Neural progenitor cell (in vitro differentiated cells): ENCODE measurements at places on chromosomes 5 and 9.
A peak's percentile ranks its signal among the peaks of the same experiment; 100 is the strongest.

DNA sequence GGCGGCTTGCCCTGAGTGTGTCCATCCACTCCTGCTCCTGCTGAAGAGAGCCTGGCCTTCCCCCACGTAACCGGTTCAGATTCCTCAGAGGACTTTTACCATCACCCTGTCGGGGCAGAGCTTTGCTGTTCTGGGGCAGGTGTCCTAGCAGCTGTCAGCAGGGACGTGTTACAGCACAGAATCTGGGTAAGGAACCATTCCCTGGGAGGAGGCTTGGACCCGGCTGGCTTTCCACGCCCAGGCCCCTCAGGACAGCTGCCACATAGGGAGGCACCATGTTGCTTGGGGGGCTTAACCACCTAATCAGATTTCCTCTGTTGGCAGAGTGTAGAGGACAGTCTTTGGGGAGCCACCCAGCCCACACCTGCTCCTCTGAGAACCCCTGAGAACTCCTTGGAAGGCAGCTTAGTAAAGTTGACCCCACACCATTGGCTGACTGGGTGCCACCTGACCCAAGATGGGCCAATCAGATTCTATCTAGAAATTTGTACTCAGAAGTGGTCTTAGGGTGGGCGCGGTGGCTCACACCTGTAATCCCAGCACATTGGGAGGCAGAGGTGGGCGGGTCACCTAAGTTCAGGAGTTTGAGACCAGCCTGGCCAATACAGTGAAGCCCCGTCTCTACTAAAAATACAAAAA lies 23.3 kb upstream of the EEIG1 start:
- no peak overlapping the region for H3K4me3 ChIP-seq
- H3K4me1 ChIP-seq = peaks cover 4% of the 10 kb centered on the region
- H3K27ac ChIP-seq = no peak overlapping the region
- no peak for DNase-seq

DNA sequence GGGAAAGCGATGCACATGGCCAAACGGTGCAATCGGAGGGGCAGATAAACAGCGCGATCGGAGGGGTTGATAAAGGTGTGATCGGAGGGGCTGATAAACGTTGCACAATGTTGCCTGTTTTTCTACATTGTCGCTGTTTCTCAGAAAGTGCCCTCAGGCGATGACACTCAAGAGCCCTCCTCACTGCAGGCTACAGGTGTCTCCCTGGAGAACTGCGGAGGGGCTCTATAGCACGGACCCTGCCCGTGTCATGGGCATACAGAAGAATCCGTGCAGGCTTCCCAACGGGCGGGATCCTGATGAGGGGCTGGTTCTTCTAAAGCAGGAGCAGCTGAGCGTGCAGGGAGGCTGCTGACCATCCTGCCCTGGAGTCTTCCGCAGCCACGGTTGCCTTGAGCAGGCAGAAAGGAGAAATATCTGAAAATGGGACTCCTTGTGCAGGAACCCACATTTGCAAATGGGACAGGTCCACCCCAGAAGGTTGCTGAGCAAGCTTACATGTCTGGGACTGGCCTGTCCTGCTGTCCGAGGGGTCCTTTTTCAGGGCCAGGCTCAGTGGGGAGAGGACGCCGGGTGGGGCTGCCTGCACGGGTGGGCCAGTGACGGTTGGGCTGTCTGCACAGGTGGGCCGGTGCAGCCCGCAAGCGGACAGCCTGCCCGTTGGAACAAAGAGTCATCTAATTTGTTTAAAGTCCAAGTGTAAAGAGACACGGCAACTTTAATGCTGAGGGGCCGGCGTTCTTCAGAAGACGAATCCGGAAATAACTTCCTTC lies 25.1 kb upstream of the LPCAT1 start:
- no peak overlapping the region for H3K4me3 ChIP-seq
- H3K4me1 ChIP-seq = peaks cover 11% of the 10 kb centered on the region
- H3K36me3 ChIP-seq = no peaks in the 10 kb centered on the region
- no peaks in the 10 kb centered on the region for H3K27me3 ChIP-seq
- DNase-seq = no peak
- H3K27ac ChIP-seq = no peak overlapping the region

- DNase-seq = no peak
- no peak overlapping the region for H3K27ac ChIP-seq
- no peaks in the 10 kb centered on the region for H3K4me1 ChIP-seq
- no peaks in the 10 kb centered on the region for H3K27me3 ChIP-seq
Observed at GRCh38 chr5:167767795-167768194, 523.6 kb upstream of the WWC1 start.

DNA sequence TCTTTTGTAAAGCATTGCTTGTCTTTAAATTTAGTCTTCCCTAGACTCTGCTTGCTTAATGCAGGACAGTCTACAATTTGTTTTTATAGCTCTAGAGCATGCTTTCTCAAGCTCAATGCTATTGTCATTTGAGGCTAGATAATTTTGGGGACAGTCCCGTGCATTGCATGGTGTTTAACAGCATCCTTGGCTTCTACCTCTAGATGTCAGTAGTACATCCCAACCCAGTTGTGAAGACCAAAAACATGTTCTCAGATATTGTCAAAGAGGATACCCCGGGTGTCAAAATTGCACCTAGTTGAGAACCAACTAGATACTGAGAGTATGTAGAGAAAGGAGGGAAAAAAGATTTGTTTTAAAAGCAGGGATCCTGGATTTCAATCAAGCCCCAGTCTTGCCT lies 277.5 kb downstream of the CEMIP2 start:
- H3K4me1 ChIP-seq = peaks cover 12% of the 10 kb centered on the region
- H3K27me3 ChIP-seq = no peaks in the 10 kb centered on the region
- H3K36me3 ChIP-seq = no peaks in the 10 kb centered on the region
- H3K4me3 ChIP-seq = no peak overlapping the region
- DNase-seq = peak; percentile 4

GRCh38 chr5:127886-128285 lies 35.9 kb downstream of the PLEKHG4B start:
- H3K27me3 ChIP-seq = no peaks in the 10 kb centered on the region
- peaks cover 7% of the 10 kb centered on the region for H3K4me1 ChIP-seq
- H3K27ac ChIP-seq = no peak overlapping the region
- H3K36me3 ChIP-seq = peaks cover 38% of the 10 kb centered on the region
- no peak for DNase-seq
- H3K4me3 ChIP-seq = no peak overlapping the region

DNA sequence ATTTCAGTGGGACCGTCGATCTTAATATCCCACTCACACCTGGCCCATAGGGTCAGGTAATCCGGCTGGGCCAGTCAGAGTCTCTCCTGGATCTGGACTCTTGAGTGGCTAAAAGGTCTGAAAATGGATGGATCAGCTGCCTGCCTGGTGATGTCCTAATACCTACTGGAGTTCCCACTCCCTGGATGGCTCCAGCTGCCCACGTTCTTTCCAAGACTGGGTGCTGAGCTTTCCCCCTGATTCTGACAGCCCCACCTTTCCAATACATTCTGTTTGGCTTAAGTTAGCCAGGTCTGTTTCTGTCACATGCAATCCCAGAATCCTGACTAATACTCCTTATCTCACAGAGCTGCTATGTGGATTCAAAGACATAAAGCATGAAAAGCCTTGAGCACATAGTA lies 10.2 kb downstream of the SH3PXD2B start:
- H3K36me3 ChIP-seq = no peaks in the 10 kb centered on the region
- peaks cover 4% of the 10 kb centered on the region for H3K4me1 ChIP-seq
- H3K27ac ChIP-seq = no peak overlapping the region
- no peak overlapping the region for H3K4me3 ChIP-seq
- H3K27me3 ChIP-seq = no peaks in the 10 kb centered on the region
- DNase-seq = no peak

GRCh38 chr5:177194268-177194667 lies 60.7 kb downstream of the NSD1 start:
- H3K4me1 ChIP-seq = no peaks in the 10 kb centered on the region
- no peak overlapping the region for H3K4me3 ChIP-seq
- no peaks in the 10 kb centered on the region for H3K36me3 ChIP-seq
- no peak for DNase-seq
- no peak overlapping the region for H3K27ac ChIP-seq

- peaks cover 28% of the 10 kb centered on the region for H3K27me3 ChIP-seq
- no peaks in the 10 kb centered on the region for H3K36me3 ChIP-seq
- peaks cover 25% of the 10 kb centered on the region for H3K4me1 ChIP-seq
- peak overlapping the region; percentile 83 for H3K4me3 ChIP-seq
Observed at GRCh38 chr9:69671311-69671878, 776 bp downstream of the APBA1 start.

GRCh38 chr9:3845549-3845948 lies 319.7 kb upstream of the RFX3 start:
- H3K27me3 ChIP-seq = no peaks in the 10 kb centered on the region
- H3K27ac ChIP-seq = no peak overlapping the region

DNA sequence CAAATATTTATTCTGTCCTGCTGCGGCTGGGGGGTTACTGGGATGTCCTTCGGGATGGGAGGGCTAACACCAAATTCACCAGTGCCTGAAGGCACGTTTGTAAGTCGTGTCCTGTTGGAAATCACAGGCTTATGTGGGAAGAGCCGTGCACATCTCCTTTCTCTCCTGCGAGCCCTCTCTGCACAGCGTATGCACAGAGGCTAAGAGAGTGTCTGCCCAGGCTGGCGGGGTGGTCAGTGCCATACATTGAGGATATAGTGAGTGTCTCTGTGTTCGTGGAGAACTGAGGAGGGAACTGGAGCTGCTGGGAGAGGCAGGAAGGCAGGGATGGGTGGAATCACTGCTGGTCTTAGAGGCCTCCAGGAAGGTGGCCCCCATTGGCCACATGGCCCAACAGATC lies 110.1 kb downstream of the WNK2 start:
- H3K27me3 ChIP-seq = no peaks in the 10 kb centered on the region
- no peak for DNase-seq
- no peaks in the 10 kb centered on the region for H3K36me3 ChIP-seq
- peaks cover 6% of the 10 kb centered on the region for H3K4me1 ChIP-seq
- H3K27ac ChIP-seq = no peak overlapping the region

DNA sequence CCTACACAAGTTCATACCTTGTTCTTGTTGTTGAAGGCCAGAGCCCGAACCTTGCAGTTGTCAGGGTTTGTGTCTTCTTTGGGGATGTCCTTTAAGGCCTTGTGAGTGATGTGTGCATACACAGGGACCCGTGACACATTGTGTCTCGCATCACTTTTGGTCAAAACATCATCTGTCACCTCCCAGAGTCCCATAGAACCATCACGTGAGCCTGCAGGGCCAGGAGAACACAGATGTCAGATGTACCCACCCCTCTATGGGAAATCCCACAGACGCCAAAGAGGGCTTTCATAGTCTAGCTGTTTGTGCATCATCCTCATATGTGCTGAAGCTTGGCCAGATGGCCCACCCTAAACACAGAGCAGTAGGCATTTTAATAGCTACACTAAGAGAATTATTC lies 28.2 kb downstream of the DCAF12 start:
- no peaks in the 10 kb centered on the region for H3K36me3 ChIP-seq
- no peak for DNase-seq
- H3K4me3 ChIP-seq = no peak overlapping the region
- H3K27me3 ChIP-seq = no peaks in the 10 kb centered on the region
- no peak overlapping the region for H3K27ac ChIP-seq

DNA sequence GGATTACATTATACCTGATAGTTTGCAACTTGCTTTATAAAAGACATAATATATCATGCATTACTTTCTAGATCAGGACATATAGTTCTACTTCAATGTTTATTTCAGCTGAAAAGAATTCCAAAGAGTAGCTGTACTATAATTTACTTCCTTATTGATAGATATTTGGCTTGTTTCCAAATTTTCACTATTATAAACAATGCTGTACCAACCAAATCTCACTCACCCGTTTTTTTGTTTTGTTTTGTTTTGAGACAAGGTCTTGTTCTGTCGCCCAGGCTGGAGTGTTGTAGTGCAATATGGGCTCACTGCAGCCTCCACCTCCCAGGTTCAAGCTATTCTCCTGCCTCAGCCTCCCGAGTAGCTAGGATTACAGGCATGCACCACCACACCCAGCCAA lies 132.7 kb downstream of the GNAQ start:
- H3K27me3 ChIP-seq = no peaks in the 10 kb centered on the region
- no peak for DNase-seq
- no peak overlapping the region for H3K27ac ChIP-seq
- H3K4me1 ChIP-seq = no peaks in the 10 kb centered on the region

DNA sequence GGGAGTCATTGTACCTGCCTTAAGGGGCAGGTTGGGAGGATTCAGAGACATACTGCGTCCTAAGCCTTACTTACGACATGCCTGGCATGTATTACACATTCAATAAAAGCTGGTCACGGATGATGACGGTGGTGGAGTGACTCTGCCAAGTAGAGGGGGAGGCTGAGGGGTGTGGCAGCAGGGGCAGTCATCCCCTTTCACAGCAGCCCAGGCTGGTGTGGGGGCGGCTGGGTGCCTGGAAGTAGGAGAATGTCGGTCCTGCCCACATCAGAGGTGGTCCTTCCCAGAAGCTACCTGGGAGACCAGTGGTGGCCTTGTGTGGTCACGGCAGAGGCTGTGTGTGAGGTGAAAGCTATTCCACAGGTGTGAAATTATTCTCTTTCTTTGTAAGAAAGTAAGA lies 8.9 kb downstream of the ZBTB34 start:
- H3K27ac ChIP-seq = no peak overlapping the region
- H3K4me1 ChIP-seq = no peaks in the 10 kb centered on the region
- no peak for DNase-seq

DNA sequence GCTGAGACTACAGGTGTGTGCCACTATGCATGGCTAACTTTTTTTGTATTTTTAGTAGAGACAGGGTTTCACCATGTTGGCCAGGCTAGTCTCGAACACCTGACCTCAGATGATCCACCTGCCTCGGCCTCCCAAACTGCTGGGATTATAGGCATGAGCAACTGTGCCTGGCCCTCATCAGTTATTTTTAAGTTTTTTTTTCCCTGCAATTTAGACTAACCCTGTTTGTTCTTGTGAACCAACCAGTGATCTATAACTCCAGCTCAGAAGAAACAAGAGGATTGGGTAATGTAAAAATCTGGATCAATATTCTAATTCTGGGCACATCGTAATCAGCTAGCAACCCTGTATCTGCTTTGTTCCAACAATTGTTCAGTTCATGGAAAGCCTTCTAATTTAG lies 155.7 kb downstream of the NXNL2 start:
- no peaks in the 10 kb centered on the region for H3K36me3 ChIP-seq
- no peaks in the 10 kb centered on the region for H3K27me3 ChIP-seq
- no peak overlapping the region for H3K4me3 ChIP-seq
- H3K4me1 ChIP-seq = no peaks in the 10 kb centered on the region
- no peak for DNase-seq
- H3K27ac ChIP-seq = no peak overlapping the region

GRCh38 chr5:54440456-54440893 lies 15.0 kb upstream of the HSPB3 start:
- H3K4me3 ChIP-seq = no peak overlapping the region
- no peaks in the 10 kb centered on the region for H3K27me3 ChIP-seq

DNA sequence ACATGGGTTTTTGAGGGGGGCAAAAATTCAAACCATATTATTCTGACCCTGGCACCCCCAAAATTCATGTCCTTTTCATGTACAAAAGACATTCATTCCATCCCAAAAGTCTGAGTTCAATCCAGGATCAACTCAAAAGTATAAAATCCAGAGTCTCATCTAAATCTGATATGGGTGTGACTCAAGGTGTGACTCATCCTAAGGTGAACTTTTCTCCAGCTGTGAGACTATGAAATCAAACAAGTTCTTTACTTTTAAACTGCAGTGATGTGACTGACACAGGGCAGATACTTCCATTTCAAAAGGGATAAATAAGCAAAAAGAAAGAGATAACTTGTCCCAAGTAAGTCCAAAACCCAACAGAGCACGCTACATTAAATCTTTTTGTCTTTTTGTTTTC lies 20.6 kb upstream of the CYLC2 start:
- H3K27me3 ChIP-seq = no peaks in the 10 kb centered on the region
- H3K4me1 ChIP-seq = no peaks in the 10 kb centered on the region
- DNase-seq = no peak
- H3K27ac ChIP-seq = no peak overlapping the region
- no peaks in the 10 kb centered on the region for H3K36me3 ChIP-seq
